HAP-1 (cell line): ENCODE measurements at places on chromosomes 4 and X.

DNA sequence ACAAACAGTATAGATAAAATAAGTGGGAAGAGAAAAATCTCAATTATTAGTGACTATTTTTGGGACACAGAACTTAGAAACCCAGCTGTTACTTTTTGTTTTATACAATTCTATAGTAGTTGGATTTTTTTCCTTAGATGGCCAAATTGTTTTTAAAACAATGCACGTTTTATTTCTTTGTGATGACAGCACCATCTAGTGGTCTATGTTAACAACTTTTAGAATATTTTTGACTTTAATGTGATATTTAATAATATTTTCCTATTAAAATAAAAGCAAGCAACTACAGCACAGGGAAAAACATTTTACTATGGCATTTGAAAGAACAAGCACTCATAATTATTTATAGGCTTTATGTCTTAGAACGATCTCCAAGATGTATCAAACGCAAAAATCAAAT, 5.6 kb upstream of the SMIM31 start:
- DNase-seq, result no peak

DNA sequence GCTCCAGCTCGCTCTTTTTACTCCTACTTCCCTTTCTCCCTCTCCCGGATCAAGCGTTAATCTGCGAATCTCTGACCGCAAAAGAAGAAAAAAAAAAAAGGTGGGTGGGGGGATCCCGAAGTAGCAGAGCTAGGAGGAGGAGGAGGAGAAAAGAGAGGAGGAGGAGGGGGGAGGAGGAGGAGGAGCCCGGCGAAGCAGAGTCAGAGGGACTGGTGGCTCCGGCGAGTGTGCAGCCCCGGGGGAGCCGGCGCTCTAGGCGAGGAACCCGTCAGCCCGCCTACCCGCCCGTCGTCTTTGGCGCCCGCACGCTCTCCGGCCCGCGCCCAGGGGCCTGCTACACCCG, at the start of gene NHSL2:
NHSL2 (plus strand) TSS at position 203 of the 343 bp plus-strand sequence.
- peak; percentile 84 for DNase-seq

DNA sequence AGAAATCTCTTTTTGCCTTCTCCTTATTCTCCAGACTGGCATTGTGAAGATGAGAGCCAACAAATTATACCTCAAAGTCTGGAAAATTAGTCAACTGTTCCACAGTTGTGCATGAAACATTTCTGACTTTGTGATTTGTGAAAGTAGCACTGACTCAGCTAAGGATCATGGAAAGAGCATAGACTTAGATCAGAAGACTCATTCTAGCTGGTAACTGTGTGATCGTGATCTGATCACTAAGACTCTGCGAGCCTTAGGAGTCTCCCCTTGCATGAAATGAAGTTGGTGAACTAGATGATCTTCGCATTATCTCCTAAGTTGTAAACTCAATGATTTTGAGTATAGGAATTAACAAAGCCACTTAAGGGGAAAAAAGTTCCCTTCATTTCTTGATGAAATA, 668.1 kb downstream of the RPA4 start:
- no peak for DNase-seq

GRCh38 chrX:155070663-155070974, 317 bp downstream of the CMC4 start:
- DNase-seq, result no peak

- DNase-seq, result peak; percentile 44
Observed at GRCh38 chr4:69025191-69025998, 70.9 kb upstream of the UGT2B7 start.

DNA sequence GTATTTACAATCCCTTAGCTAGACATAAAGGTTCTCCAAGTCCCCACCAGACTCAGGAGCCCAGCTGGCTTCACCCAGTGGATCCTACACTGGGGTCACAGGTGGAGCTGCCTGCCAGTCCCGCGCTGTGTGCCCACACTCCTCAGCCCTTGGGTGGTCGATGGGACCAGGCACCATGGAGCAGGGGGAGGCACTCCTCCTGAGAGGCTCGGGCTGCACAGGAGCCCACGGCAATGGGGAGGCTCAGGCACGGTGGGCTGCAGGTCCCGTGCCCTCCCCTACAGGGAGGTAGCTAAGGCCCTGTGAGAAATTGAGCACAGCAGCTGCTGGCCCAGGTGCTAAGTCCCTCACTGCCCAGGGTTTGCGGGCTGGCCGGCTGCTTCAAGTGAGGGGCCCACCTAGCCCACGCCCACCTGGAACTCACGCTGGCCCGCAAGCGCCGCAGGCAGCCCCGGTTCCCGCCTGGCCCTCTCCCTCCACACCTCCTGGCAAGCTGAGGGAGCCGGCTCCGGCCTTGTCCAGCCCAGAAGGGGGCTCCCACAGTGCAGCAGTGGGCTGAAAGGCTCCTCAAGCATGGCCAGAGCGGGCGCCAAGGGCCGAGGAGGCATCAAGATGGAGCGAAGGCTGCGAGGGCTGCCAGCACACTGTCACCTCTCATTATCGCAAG, 113.9 kb downstream of the PRDM5 start:
- DNase-seq, result no peak

DNA sequence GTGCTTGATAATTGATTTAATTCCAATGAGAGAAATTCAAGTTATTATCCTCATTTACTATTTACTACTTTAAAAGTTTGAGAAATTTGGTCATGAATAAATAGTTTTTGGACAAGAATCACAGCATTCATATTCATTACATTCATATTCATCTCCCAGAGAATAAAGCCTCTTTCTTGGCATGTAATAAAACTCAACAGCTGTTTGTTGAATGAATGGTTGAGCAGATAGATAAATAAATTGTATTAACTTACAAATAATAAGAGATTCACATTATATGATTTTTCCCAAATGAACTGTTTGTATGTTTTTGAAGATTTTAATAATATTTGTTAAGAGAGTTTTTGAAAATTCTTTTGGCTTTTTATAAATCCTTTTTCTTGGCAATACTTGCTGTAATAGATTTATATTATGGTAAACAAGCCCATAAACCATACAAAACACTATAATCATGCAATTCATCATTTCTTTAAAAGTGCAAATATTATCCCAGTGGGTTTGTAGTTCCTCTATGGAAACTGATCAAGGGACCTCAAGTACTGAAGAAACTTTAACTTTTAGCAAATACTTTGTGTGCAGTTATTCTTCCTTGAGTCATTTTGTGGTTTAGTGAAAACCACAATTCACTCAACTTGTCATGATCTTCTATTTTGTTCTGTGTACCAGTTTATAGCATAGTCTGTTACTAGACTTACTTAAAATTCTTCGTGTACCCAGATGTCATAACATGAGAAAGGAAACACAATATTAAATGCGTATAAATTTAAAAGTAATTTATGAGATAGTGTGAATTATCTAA, 371.8 kb downstream of the ADGRL3 start:
- no peak for DNase-seq

DNA sequence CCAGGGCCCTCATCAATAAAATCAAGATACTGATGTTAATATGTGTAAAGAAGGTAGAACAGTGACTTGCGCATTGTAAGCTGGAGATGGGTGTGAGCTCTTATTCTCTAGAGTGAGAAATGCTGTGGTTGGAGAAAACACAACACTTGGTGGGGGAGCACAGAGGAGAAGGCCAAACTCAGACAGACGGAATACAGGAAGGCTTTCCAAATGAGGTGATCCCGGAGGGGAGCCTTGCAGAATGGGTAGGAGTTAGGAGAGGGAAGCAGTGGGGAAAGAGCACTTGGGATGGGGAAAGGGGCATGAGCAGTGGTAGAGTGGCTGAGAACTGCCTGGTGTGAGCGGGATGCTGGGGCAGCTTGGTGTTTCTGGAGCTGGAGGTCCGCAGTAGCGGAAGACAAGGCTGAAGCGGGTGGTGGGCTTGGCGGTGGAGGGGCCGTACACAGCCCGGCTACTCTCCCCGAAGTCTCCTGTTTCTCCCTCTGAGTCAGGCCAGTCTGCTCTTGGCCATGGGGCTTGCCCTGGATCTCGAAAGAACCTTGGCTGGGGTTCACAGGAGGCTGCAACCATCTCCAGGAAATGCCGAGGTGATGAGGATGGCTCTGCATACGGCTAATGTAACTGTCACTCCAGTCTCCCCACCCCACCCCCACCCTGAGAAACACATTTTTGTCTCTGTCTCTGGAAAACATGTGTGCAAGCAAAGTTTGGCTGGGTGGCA, 11.3 kb upstream of the PLAC1 start:
- DNase-seq, result no peak

- no peak for DNase-seq
Observed at GRCh38 chr4:186036976-186037581, 31.9 kb upstream of the TLR3 start.

GRCh38 chrX:136291824-136292223, 8.9 kb upstream of the ADGRG4 start:
- DNase-seq, result no peak

GRCh38 chrX:132231587-132231986, 12.3 kb upstream of the RAP2C start:
- no peak for DNase-seq

- DNase-seq, result no peak
Observed at GRCh38 chr4:109764789-109765402, 35.0 kb upstream of the PLA2G12A start.

DNA sequence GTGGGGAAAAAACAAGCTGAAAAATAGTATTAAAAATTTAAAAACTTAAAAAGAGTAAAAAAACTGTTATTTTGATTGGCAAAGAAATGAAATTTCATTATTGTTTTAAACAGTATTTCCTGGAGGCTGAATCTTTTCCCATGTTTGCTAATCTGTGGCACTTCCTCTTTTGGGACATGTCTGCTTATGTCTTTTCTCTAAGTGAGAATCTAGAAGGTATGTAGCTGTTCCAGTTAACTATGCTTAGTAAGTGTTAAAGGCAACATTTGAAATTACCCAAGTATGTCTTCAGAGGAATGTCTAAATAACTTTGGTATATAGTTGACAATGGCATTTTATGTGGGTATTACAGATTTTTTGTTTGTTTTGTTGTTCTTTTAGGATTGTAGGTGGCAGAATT, 81.6 kb upstream of the TBC1D9 start:
- no peak for DNase-seq

- DNase-seq, result no peak
Observed at GRCh38 chrX:136797787-136798186, 17.1 kb upstream of the ARHGEF6 start.

- no peak for DNase-seq
Observed at GRCh38 chr4:155444721-155445120, 68.0 kb upstream of the MAP9 start.

GRCh38 chr4:100497791-100498190, 20.0 kb downstream of the EMCN start:
- no peak for DNase-seq
